ENCODE measurements at places on chromosomes 1 and 21.
A peak's percentile ranks its signal among the peaks of the same experiment; 100 is the strongest.

DNA sequence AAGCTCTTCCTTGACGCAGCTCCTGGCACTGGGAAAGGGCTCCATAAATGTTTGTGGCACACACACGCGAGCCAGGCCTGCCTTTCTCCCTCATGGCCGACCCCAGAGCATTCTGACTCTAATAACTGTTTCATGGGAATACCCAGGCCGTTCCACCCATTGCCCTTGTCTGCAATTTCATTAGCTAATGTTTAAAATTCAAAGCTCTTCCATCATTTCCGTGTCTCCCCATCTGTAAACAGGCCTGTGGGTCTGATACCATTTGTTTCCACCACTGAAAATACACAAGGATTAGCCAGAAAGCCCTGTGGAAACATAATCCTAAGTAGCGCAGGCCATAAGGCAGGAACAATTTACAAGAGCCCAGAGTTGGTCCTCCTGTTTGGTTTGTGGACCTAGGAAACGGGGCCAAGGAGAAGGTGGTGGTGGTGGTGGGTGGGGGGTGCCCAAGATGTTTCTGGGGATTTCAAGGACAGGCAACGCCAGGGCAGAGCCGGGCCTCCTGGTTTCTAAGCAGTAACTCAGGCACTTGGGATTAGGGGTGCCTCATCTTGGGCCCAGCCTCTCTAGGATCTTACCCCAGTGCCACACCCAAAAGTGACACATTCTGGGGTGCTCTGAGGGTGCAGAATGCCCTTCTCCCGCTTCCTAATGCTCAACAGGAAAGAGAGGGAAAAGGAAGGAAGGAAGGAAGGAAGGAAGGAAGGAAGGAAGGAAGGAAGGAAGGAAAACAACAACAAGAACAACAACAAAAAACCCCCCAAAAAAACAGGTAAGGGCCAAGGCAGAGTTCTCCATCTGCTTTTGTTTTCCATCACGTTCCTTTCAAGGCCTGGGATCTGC is 79.4 kb downstream of the SSBP3 start:
- no peak for DNase-seq

DNA sequence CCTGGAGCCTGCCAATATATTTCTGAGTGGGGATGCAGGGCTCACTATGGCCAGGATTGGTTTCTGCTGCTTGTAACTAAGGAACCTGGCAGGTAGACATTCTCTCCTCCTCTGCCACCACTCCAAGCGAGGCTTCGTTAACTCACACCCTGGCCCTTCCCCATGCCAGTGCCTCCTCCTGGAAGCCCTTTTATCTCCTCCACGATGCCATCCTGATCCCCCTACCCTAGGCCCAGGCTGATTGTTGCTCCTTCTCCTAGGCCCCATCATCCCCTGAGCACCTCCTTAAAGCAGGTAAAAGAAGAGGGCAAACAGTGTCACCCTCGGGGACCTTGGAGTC is 118.5 kb downstream of the DMRTB1 start:
- DNase-seq, result no peak

GRCh38 chr1:222045786-222046185 is 303.9 kb upstream of the DUSP10 start:
- no peak for DNase-seq

DNA sequence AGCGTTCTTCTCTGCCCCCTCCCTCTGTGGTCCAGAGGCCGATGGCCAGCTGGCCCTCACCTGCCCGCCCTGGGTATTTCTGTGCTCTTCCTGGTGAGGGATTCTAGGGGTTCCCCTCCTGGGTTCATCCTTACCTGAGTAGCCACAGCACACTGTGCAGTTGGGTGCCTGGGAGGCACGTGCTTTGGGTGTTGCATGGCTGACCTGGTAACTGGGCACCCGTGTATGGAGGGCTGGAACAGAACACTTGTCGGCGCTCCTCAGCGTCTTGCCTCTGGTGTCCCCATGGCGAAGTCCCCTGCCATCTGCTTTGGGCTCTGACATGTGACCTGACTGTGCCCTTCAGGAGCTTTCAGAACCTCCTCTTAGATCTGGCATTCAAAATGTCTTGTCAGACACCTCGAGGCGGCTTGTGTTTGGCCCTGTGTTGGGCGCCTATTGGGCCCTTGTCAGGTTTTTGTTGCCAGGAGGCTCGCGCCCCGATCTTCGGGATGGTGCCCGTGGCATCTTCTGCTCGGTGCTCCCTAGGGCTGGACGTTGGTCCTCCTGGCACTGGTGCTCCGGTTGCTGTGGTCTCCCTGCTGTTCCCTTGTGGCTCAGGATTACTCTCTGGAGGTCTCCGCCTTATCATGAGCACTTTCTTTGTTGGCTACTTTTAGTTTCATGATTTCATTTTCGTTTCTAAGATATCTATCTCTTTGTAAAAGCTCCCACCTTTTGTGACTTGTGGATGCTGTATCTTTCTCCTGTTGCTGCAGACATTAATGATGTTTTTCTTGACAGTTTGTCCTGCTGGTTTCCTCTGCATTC is 28.5 kb downstream of the SKI start:
- no peak for DNase-seq

- no peak for DNase-seq
These were observed 411.8 kb downstream of the SETD4 start for GRCh38 chr21:35648512-35648911.

- no peak for DNase-seq
These were observed 4.9 kb downstream of the C1orf198 start for GRCh38 chr1:230863449-230863848.

GRCh38 chr1:99681583-99681982 is 35.7 kb downstream of the PALMD start:
- DNase-seq, result no peak

- DNase-seq, result no peak
These were observed 1720.2 kb downstream of the MRPL39 start for GRCh38 chr21:23886828-23887724.

- DNase-seq, result peak; percentile 19
These were observed 41.8 kb upstream of the ATF3 start for GRCh38 chr1:212566522-212567479.

DNA sequence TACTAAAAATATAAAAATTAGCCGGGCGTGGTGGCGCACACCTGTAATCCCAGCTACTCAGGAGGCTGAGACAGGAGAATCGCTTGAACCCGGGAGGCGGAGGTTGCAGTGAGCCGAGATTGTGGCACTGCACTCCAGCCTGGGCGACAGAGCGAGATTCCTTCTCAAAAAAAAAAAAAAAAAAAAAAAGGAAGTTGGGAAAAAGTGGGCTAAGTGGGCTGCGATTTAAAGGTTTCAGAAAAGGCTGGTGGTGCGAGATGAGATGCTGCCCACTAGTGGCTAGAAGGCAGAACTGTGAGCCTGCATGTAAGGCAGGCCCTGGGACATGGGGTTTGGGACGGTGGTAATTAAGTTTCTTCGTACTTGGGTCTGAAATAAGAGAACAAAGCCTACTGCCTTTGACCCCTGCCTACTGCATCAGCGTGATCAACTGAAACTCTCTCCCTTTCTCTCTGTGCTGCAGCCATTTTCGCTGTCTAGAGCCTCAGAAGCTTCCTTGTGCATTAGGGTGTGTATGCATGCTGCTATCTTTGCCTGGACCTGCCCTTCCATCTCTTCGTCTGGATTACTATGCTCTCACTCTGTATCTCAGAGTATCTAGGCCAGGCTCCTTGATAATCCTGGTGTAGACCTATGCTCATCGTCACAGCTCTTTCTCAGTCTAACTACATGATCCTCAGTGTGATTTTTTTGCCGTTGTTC is 12.4 kb downstream of the FMOD start:
- peak; percentile 41 for DNase-seq

GRCh38 chr1:44786841-44787426 is 1.0 kb downstream of the BEST4 start:
- no peak for DNase-seq

- DNase-seq, result no peak
These were observed 437.2 kb upstream of the DAB1 start for GRCh38 chr1:57860931-57861565.

DNA sequence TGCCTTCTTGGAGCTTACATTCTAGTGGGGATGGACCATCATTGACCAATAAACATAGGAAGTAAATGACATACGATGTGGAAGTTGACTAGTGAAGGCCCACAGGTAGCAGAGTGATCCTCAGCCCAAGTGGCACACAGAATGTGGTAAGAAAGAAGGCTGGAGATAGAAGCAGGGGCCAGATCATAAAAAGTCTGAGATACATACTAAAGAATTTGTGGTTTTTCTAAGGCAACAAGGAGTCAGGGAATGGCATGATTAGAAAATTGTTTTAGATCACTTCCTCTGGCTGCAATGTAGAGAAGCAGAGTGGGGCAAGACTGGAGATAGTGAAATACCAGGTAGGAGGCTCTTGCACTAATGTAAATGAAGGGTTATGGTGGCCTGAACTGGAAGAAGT is 154.0 kb downstream of the VPS13D start:
- DNase-seq, result no peak

DNA sequence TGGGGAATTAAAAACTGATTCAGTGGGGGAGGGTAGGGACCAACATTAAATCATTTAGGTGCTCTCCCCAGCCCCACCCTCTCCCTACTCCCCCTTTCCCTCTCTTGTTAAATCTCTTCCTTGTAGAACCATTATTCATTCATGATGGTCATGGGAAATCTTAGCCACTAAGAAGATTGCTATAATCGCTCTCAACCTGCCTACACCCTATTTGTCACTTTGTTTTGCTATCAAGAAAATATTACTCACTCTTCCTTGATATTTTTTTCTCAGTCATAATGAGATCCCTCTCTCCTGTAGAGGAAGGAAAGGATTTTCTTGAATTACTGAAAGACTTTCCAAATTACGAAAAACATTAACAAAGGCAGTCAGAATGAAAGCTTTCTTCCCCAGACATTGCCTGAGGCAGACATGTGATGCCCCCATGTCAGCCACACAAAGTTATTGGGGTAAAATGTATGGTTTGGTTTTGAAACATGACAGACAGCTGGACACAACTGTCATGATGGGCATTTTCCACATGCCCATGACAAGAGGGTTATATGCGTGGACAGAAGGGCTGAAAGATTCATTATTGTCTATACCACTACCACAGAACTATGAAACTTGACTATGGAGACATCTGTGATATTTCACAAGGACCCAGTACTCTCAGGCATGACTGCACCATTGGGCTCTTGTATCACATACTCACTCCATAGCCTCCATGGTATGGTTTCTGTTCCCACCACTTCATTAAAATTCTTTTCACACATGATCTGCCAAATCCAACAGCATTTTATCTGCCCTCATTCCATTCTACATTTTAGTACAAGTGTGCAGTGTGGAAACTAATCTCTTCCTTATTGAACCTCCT is 420.1 kb downstream of the DISC1 start:
- DNase-seq, result no peak

GRCh38 chr1:234504969-234505768 is 26.2 kb upstream of the TARBP1 start:
- DNase-seq, result no peak

- no peak for DNase-seq
These were observed 32.1 kb downstream of the S1PR1 start for GRCh38 chr1:101268893-101269292.

DNA sequence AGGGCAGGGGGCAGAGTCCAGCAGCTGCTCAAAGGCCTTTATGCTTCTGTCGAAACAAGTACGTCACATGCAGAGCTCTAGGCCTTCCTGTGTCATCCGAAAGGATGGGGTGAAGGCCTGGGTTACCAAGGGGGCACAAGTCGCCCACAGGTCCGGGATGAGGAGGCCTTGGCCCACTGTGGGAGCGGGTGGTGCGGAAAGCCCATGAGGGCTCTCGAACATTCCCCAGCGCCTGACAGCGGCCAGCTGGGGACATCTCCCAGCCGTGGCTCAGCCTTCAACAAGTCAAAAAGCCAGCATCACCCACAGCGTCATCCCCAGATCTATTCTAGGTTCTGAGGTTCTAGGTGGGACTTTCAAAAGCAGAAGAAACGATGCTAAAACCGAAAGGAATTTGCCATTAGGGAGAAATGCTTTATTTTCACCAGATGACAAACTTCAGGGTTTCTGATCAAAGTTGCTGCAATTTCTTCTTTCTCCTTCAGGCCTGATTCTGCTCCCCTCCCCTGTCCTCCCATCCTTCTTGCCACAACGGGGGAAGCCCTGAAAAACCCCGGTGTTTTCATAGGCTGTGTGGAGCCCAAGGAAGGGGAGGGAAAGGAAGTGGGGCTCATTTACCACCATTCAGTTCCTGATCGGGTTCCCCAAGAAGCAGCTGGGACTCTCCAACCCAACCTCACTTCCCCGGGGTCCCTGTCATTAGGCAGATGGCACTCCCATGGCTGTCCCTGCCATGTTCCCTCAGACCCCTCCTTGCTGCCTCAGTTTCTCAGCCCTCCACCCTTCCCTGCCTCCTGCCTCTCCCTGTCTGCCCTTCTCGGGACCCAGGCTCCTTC is 17.6 kb downstream of the GPR137B start:
- no peak for DNase-seq

GRCh38 chr1:54510715-54511270 is 37.2 kb upstream of the ACOT11 start:
- DNase-seq, result no peak

- DNase-seq, result peak; percentile 9
These were observed 1.3 kb downstream of the USP24 start for GRCh38 chr1:55213885-55214211.

- DNase-seq, result peak; percentile 75
These were observed at the start of gene IL20 for GRCh38 chr1:206864939-206865671. TSS of gene IL20 (plus strand) at chr1:206865623. CDS start at chr1:206865853, 230 bp downstream.

GRCh38 chr1:96080925-96081324 is 640.7 kb upstream of the PTBP2 start:
- DNase-seq, result no peak

DNA sequence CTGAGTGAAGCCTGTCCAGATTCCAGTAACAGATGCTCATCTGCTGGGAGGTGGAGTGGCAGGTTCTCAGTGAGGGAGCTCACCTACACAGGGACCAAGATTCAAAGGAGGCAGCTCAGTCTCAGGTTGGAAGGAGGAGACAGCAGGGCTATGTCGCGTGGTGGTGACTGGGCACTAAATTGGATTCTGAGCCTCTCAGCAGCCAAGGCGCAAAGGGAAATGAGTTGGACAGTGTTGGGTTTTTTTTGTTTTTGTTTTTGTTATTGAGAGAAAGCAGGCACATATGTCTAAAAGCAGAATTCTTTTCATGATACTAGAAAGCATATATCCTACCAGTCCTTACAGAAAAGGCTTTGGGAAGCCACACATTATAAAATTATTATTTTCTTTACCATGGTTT is 26.2 kb downstream of the UMODL1 start:
- DNase-seq, result no peak

- DNase-seq, result no peak
These were observed 82.3 kb downstream of the SSBP3 start for GRCh38 chr1:54323921-54324250.

DNA sequence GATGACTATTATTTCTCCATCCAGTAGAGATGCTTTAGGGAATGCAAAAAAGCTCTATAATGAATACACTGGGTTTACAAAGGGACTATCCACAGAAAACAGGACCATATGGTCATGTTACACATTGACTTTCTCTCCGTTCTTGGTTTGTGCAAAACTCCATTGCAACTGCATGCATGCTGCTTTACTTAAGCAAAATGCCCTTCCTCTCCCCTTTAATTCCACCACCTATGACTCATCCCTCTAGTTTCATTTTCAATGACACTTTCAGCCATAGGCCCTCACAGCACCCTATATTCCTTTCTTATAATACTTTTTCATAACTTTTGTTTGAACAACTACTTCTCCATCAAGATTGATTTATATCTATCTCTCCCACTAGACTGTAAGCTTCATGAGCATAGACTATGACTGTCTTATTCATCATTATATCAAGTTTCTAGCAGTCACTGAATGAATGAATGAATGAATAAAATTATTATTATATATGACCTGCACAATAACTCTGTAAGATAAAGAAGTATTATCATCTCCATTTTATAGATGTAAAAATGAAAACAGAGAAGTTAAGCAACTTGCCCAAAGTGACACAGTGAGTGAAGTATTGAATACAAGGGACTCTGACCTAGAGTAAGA is 248.9 kb downstream of the PLPP3 start:
- DNase-seq, result no peak

- DNase-seq, result no peak
These were observed 714.0 kb downstream of the RWDD3 start for GRCh38 chr1:95948023-95948422.

Measured in T-helper 17 cell (primary cell).